Activated naive CD8-positive, alpha-beta T cell treated with anti-CD3 and anti-CD28 coated beads, Interleukin-2, amount 50 U/mL, for 16 hours (primary cell): ENCODE measurements at places on chromosomes 5 and 9.

DNA sequence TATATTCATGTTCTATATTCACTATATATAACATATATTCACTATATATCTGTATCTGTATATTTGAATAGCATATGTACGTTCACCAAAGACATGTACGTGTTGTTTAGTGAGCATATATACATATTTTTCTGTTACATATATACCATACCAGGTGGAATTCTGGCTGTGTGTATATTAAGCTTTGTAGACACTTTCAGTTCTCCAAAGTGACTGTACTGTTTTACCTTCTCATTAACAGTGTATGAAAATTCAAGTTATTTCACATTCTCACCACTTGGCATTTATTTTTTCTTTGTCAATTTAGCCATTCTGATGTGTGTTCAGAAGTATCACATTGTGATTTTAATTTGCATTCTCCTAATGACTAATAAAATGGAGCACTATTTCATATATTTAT lies 52.2 kb downstream of the DROSHA start:
- DNase-seq = no peak

- no peak for DNase-seq
Measured at GRCh38 chr9:94212091-94212490, 47.0 kb upstream of the ZNF169 start.

- no peak for DNase-seq
Measured at GRCh38 chr5:32584646-32585045, 711 bp upstream of the SUB1 start.

GRCh38 chr9:16367605-16368231 lies 502.8 kb downstream of the BNC2 start:
- DNase-seq = no peak

DNA sequence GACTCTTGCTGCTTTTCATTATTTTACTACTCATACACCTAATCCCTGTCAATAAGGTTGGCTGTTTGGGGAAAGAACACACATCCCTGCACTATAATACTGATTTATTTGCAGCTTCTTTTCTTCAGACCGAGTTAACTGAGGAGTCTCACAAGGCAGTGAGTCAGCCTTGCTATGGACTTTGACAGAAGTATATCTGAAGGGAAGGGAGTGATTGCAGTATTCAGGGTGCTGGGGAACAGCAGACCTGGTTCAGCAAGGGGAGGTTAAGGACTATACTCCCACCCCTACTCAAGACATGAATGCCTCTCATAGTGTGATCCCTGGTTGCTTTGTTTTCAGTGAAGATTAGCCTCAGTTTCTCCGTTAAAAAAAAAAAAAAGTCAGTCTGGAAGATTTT lies 99.8 kb downstream of the TLE4 start:
- no peak for DNase-seq
